Fibroblast of villous mesenchyme (primary cell): ENCODE measurements at places on chromosomes 11 and 22. TPM values are rescaled to one million over a fixed set of nuclear protein-coding genes. Genes with fewer than 3 reads are reported as not detected.

DNA sequence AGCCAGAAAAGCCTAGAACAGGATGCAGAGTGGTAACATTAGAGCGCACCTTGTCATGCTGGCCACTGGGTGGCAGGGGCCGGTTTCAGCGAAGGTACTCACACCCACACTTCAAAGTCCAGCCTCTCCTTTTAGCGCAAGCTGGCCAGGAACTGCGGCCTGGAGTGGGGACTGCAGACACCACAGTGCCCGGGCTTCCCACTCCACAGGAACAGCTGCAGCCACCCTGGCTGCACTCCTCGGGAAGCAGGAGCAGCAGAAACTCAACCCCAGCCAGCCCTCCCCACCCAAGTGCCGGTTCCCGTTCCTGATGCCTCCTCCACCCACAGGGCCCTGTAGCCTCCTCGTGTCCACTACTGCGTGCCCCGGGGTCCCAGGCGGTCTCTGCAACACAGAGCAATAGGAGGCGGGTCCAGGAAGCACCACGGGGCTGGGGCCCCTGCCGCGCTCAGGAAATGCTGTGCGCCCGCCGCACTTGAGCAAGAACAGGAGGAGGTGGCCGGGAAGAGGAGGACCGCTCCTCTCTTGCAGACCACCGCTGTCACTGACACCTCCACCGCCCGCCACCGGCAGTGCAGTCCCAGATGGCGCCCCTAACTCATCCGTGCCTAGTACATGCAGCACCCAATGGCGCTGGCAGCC, 2.2 kb downstream of the RFPL2 start:
- peak; percentile 15 for DNase-seq

DNA sequence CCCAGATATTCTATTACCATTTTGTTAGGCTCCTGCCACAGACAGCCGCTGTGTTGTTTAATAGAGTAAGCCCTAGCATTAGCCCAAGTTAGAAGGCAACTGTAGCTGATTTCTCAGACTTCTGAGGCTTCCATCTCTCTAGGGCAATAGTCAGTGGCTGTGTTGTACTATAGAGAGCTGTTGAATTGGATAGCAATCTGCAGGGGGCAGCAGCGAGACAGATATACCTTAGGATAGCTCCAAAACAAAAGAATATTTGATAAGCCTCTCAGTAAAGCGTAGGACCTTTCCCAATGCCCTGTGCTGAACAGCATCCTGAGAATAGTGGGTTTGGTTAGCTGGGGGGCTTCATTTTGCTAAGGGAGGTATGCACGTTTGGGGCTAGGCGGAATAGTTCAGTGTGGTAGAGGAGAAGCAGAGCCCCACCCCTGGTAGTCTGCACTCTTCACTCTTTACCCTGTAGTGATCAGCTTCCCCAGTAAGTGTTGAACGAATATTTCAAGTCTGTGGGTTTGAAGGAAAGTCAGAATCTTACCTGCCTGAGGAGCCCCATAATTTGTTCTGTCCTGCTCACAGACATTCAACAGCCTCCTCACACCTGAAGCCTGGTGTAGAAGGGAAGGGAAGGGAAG, 515.1 kb downstream of the INSC start:
- peak; percentile 42 for DNase-seq

The CSF2RB gene
- total RNA-seq: 2.6 and 11.2 TPM in 2 replicates

GRCh38 chr22:39288135-39288898, 31.1 kb downstream of the RPL3 start:
- no peak for DNase-seq

The DCDC1 gene
- total RNA-seq: under 0.01 and 0.43 TPM in 2 replicates

- peak; percentile 74 for DNase-seq
These were observed 31.3 kb downstream of the MTNR1B start for GRCh38 chr11:93000511-93001476.

DNA sequence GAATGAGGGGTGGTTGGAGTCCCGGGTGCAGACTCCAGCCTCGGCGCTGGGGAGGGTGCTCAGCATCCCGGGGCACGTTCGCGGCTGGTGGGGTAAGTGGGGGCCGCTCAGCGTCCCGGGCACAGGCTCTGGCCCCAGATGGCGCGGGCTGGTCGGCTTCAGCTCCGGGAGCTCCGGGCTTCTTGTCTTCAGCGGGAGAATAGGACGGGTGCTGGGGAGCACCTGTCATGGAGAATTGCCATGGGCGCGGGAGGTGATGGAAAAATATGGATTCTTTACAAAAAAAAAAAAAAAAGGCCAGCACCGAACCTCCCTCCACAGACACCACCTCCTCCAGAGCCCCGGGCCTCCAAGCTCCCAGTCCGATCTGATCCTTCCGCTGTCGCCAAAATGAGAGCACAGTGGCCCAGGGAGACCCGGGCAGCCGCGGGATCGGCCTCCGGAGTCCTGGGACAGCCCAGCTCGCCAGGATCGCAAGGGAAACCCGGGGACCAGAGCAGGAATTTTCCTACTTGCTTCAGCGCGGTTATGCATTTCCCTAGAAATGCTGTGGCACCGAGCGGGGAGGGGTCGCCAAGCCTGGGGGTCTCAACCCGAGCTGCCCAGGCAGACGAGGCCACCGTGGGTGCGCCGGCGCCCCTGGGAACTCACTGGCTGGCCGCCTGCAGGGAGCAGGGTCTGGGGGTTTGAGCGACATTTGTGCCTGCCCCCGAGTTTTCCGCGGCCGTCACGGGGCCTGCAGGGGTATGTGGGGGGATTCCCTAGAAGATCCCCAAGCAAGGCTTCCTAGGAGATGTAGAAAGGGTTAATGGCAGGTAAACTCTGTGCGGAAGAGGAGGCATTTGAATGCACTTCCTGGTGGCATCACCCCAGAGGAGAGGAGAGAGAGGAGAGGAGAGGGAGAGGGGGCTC, 1336.9 kb downstream of the BRD1 start:
- DNase-seq: no peak

DNA sequence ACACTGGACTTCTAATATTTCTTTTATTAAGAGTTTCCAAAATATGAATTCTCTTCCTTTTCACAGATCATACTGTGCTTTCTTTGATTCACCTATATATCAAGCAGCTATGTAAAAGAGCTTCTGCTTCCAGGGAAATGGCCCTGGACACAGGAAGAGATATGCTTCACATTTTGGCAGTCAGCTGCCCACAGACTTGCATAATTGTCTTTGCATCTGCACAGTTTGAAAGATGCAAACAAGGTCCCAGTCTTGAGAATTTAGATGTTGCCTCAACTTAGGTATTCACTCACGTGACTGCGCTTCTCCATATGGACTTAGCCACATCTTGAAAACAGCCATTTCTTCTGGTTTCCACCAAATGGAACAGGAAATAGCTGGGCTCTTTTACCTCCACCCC, 92.3 kb upstream of the POU2AF2 start:
- DNase-seq: peak; percentile 9

- no peak for DNase-seq
These were observed 5.5 kb upstream of the TCF20 start for GRCh38 chr22:42275970-42276369.

GRCh38 chr11:43927070-43927469, 15.4 kb upstream of the C11orf96 start:
- no peak for DNase-seq

DNA sequence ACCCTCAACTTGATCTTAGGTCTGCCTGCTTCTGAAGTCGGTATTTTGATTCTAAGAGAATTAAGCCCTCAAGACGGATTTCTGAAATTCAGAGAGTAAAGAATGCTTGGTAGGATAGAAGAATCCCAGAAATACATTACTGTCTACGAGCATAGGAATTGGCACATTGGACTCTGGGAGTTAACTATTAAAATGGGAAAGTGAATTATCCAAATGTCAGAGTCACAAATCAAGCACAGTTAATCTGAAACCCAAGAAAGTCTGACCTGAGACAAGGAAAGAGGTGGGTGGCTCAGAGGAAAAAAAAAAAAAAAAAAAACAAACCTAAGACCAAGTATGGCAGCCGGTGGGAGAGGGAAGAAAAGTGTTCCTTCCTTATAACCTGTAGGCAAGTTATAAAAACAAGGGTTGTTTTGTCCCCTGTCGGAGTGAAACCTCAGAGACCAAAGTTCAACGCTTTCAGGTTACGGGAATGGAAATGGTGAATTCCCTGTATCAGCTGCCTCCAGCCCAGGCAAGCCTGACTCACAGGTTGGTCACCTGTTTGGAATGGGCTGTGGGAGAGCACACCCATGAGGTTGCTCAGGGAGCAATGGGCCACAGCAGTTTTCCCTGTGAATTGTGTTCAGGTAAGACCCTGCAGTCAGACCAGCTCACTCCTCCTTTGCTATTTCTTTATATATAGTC, 139.0 kb downstream of the ETS1 start:
- DNase-seq: no peak

DNA sequence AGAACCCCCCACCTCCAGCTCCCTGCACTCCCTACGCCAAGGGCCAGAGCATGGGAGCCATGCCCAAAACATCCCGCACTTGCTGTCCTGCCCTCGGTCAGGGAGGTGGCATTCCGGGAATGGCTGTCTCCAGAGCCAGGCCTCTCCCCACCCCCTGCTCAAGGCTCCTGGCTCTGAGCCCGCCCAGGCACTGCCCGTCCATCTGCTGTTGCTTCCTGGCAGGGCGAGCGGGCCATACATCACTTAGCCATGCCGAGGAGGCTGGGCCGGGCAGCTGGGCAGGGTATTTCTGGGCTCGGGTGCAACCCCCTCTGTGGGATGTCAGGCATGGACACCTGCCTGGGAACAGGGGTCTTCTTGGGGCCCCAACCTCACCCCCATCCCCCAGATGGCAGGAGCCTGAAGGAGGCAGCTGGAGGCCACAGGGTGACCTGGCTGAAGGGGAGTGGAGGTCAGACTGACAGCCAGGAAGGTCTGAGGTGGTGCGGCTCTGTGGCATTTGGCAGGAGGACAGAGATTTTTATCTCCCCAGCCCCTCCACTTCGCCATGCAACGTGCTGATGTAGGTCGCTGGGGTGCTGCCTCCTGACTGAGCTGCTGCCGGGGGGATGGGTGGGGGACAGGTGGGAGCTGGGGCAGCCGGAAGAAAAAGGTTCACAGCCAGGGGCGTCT, 8.7 kb upstream of the CABP7 start:
- DNase-seq: no peak

DNA sequence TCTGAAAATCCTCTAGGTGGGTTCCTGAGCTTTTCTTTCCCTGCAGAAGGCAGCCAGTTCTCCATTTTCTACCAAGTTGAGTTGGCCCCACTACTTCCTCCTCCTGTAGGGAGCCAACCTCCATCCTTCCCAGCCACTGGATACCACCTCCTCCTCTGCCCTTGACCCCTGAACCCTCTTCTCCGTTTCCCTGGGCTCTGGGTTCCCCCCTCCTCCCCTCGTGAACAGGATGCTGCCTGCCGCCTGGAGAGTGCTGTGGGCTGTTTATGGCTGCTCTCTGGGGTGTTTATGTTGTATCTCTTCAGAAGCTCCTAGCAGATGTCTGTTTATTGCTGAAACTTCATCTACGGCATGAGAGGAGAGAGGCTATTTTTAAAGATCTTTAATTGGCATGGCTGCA, 8.6 kb downstream of the MICAL2 start:
- DNase-seq: peak; percentile 84

DNA sequence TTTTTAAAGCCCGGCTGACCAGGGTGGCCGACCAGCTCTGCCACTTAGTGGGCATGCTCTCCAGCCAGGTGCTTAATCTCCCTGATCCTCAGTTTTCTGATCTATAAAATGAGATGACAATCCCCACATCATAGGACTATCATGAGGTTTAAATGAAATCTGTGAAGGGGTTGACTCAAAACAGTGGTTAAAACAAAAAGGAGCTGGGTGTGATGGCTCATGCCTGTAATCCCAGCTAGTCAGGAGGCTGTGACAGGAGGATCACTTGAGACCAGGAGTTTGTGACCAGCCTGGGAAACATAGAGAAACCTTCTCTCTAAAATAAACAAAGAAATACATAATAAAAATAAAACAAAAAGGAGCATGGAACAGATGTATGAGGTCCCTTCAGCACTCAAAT, 3.6 kb upstream of the C11orf86 start:
- DNase-seq: peak; percentile 64

DNA sequence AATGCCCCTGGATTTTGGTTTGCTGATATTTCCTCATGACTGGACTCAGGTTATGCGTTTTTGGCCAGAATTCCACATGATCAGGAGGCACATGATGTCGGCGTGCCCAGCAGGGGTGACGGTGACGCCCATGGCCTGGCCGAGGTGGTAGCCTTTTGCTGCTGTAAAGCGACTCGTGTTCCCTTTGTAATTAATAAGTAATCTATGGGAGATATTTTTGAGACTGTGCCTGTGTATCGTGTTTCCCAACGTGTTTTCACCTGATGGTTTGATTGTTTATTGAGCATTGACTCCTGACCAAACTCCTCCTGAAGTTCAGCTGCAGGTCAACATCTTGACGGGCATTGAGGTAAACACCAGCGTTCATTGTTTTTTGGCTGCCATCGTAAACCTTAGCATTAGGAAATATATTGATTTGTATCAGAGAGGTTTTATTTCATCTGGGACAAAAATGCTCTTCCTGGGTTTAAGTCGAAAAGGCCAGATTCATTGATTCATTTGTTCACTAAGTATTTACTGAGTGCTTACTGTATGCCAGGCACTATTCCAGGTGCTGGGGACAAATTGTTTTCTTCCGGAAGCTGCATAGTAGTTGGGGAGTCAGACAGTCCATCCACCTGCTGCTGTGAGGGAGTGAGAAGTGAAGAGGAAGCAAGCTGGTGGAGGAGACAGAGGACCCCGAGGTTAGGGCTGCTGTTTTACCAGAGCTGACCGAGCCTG, 23.6 kb downstream of the DCPS start:
- no peak for DNase-seq

The SLC16A8 gene
- under 0.01 TPM in 1 of 2 replicates, not detected in the other for total RNA-seq

The TSG101 gene
- 46.1 and 60.9 TPM in 2 replicates for total RNA-seq

GRCh38 chr11:31871310-31872075, 60.4 kb upstream of the PAX6 start:
- no peak for DNase-seq

- peak; percentile 15 for DNase-seq
These were observed 90.6 kb downstream of the GAB4 start for GRCh38 chr22:16917144-16918003.

DNA sequence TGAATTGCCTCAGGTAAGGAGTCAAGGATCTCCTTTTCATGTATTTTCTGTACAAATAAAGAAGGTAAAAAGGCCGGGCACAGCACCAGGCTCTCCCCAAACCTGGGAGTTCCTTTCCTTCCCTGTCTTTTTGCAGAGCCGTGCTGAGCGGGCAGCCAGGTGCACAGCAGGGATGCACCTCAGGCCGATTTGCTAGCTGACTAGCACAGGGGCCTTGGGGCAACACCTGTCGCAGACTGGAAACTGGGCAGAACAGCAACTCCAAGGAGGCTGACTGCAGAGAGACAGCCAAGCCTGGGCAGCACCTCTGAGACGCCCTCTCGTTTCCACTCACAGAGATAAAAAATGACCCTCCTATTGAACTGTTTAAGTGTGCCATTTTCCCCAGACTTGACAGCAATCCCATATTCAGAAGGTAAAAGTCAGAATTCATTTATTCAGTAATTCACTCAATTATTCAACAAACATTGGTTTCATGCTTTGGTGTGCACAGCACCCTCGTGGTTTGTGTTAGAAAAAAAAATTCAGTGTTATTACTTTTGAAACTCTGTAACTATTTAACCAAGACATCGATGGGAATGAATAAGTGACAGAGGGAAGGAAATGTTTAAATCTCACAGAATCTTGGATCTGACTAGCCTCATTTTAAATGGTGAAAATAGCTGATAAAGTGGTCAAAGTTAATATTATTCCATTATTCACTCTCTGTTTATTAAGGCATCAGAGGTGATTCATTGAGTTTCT, 120.9 kb downstream of the GALNT18 start:
- DNase-seq: no peak

The CASP4 gene
- 87.0 and 133 TPM in 2 replicates for total RNA-seq
